ENCODE measurements at places on chromosomes 2 and 18.

DNA sequence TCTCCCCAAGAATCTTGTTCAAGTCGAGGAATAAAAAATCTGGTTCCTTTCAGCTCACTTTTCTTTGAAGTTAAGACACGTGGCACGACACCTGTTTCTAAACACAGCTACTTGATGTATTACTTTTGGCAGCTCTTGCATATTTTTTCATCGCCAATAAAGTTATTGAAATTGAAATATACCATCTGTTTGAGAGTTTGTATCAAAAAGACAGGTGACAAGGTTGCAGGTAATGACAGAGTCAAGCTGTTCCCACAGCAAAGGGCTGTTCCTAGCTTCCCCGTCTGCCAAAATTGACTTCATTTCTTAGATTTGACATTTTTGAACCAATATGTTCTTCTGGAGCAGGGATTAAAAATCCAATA is 5.5 kb upstream of the GPR45 start:
- no peak for DNase-seq

DNA sequence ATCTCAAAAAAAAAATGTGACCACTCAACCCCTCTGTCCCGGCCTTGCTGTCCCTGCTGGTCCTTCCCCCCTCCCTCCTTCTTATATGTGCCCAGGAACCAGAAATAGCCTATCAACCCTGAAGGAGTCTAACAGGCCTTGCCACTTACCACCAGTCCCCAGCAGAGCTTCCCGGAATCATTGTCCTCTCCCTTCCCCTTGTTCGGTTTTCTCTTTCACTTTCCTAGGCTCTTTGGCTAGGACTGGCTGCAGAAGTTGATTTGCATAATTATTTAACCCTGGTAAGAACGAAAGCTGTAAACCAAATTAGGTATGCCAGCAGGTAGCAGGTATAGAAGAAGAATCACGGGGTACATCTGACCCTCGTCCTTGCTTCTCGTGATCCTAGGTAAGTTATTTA is 72.6 kb upstream of the ZNF532 start:
- no peak for DNase-seq

DNA sequence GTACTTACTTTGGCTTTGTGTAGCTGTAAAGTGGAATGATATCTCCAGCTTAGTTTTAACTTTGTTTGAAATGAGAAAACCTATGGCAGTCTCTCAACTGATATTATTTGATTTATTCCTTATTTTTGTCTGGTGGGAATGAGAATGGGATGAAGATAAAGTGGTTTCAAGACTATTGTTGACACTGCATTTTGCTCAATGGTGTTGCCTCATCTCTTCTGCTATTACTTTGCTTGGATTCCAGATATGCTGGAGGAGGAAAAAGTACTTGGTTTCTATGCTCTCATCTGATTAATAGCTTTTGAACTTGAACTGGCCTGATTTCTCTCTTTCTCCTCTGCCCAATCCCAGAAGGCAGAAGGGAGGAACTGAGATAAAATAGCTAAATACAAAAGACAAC is 198.2 kb downstream of the CTNNA2 start:
- DNase-seq, result no peak

DNA sequence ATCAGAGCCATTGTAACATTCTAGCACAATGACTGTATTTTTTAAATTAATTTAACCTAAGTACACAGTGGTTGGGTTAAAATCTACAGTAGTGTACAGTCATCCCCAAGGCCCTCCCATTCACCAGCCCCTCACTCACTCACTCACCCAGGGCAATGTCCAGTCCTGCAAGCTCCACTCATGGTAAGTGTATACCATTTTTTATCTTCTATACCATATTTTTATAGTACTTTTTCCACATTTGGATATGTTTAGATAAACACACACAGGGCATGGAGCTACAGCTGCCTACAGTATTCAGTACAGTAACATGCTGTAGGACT is 72.1 kb downstream of the COPS8 start:
- DNase-seq, result no peak

- no peak for DNase-seq
Measured at GRCh38 chr2:215431778-215432758, 3.8 kb downstream of the FN1 start.

- no peak for DNase-seq
Measured at GRCh38 chr2:170076189-170076588, 101.8 kb upstream of the MYO3B start.

DNA sequence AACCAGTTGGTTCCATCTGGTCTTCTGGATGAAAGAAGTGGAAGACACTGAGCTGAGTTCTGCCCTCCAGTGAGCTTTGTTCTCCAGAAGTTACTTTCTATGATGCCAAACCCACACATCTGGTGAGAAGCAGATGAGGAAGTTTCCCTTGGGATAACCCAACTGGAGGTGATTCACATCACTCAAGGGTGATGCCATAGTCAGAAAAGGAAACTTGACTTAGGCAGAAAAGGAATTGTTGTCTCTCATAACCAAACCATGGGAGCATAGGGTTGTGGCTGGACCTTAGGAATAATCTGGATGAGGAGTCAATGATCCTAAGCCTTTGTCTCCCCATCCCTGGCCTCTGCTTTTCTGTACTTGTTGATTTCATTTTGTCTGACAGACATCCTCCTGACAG is 43.7 kb downstream of the CDC42EP3 start:
- no peak for DNase-seq
